NB4 (cell line): ENCODE measurements at places on chromosomes 1 and 21.
A peak's percentile ranks its signal among the peaks of the same experiment; 100 is the strongest.

DNA sequence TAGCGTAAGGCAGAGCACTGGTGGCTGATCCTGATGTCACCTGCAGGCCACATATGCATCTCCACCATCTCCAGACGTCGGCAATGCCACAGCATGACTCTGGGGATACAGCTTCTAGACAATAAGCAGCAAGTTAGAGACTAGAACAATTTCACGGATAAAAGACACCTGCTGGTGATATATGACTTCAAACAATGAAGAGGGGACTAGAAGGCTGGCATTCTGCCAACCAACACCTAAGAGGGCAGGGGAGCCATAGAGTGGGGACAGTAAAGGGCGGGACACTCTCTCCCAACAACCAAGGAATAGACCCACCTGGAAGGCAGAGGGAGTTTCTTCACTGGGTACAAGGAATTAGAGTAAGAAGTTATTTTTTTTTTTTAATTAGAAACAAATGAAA is 126.7 kb downstream of the SIM2 start:
- no peak for DNase-seq

DNA sequence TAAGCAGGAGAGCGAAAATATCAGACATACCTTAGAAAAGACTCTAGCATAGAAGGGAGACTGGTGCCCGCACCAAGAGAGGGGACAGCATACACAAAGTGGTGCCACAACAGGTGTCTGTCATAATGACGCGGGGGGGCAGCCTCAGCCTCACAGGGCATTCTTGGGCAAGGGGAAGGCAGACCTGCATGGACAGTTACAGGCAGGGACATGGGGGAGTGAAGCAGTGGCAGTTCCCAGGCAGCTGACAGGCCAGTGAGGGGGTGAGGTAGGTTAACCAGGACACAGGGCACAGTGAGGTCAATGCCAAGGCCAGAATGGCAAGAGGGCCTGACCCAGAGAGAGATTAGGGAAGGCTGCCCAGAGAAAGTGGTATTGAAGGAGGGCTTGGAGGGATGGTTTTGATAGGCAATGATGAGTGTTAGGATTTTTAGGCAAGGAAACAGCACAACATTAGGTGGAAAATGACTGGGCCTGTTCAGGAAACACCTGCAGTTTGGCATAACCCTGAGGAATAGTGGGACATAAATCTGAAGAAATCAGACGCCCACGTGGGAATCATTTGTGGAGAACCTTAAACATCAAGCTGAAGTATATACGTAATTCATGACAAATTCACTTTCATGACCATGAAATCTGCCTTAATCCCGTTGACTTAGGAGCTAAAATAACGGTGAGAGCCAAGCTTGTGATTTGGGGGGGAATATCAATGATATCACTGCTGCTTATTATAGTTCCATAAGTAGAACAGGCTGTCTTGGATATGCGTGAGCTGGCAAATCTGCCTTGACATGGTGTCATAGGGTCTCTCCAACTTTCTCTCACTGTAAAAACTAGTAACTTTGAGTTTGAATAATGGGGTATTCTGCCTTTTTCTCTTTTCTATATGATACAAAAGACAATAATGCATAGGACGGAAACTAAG is 8.9 kb downstream of the PTPN14 start:
- no peak for DNase-seq

DNA sequence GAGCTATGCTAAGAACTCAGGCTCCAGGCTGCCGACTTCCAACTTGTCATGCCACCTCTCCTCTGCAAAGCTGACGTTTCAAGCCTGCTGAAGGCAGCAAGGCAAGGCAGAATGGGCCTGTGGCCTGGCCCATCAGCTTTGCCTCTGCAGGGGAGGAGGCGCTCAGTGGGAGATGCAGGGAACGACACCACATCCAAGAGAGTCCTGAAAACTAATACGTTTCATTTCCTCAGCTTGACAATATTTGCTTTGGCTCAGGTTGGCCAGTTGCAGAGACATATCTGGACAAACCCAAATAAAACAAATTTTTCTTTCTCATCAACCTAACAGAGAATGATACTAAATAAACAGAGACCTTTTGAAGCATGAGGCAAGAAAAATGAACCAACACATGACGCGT is 35.3 kb downstream of the BEND5 start:
- no peak for DNase-seq

DNA sequence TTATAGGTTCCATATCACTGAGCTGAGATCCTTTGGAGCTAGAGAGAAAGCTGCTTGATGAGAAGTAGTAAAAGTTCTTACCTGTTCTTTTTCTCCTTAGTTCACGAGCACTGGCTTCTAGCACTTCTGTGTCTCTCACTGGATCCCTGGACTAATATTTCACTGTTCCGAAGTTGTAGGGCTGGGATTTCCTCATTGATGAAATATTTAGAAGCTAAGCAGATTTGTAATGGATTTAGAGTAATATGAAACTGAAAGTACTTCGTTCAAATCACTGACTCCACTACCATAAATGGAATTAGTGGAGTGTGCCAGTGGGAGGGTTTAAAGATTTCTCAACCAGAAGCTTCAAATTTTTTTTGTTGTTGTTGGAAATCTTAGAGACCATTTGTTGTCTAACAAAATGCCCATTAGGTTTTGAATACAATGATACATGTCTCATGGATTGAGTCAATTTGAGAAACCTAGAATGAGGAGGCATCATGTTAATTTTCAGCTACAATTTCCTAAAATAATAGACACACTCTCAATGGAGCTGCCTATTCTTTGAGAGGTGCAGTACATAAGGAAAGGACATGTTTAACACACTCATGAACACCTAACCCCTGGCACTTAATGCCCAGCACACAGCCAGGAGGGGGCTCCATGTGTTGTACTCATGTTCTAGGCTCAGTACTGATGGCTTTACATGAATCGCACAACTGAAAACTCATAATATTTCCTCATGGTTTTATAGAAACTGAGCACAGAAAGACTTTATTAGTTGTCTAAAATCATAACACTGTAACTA is at the start of gene GBP1:
GBP1 (minus strand) TSS at position 130 of the 790 bp plus-strand sequence. CDS start 1,974 bp downstream, outside the sequence.
- no peak for DNase-seq

DNA sequence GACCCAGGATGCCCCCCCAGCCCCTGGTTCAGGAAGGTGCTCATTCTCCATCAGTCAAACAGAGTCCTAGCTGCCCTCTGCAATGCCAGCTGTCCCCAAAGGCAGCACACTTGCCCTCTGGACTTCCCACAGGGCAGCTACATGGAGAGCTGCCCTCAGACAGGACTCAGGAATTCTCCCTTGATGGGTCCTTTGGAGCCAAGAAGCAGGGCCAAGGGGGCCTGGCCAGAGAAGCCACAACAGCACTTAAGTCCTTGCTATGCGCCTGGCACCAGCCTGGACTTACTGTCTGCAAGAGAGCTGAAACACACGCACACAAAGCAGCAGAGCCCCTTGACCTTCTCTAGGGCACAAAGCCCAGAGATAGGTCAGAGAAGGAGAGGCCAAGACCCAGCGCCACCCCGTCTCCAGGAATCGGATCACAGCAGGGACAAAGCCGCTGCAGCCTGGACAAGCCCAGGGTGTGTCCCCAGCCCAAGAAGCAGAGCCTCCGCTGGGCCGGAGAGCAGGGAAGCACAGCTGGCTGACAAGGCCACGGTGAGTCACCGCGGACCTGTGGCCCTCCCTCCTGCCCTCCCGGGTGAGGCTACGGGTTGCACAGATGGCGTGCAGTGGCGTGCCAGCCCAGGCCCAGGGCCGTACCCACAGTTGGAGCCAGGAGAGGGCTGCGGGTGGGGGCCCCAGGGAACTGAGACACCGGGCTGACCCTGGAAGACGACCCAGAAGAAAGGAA is 1.7 kb downstream of the WNT9A start:
- peak; percentile 59 for DNase-seq

DNA sequence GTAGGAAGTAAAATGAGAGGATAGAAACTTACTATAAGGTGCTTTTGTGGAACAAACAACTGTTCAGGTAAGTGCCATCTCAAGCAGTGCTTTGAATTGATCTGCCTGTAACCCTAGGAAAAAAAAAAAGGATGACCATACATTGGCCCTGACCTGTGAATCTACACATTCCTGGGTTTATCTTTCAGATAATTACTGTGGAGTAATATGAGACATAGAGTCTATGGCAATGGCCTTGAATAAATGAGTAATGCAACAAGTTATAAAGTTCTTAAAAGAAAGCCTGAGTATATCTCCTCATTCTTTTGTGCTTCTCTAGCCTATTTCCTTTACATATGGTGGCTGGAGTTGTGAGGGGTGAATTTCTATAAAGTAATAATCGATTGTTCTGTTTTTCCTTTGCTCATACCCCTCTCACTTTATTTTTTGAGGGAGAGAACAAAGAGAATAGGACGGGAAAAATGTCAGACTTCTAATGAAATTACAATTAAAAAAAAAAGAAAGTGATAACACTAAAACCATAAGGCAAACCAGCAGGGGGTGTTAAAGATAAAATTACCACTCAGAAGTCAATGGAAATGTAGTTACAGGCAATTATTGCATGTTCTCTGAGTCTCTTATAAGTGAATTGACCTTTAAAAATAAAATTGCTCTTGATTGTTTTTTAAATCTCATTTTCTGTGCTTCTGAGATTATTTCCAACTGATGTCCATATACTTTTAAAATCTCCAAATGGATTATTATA is 12.4 kb upstream of the ATP1A1 start:
- DNase-seq = no peak

- peak; percentile 91 for DNase-seq
Observed at GRCh38 chr1:226002667-226003501, 3.7 kb upstream of the SDE2 start.

DNA sequence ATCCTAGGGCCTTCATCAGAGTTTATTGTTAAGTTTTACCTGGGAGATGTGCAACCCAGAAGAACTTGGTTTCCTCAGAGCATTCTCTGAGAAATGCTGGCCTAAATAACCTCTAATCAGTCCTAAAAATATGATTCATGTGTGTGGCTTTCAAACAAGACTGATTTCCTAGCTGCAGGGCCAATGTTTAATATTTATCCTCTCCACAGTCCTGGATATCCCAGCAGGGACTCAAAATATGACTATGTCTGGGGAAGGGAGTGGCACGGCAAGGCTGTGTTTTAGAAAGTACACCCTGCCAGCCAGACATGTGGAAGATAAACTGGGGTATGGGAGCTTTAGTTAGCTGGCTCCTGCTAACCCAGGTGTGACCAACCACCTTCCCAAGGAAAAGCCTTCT is 26.3 kb downstream of the PLPP3 start:
- DNase-seq = no peak

DNA sequence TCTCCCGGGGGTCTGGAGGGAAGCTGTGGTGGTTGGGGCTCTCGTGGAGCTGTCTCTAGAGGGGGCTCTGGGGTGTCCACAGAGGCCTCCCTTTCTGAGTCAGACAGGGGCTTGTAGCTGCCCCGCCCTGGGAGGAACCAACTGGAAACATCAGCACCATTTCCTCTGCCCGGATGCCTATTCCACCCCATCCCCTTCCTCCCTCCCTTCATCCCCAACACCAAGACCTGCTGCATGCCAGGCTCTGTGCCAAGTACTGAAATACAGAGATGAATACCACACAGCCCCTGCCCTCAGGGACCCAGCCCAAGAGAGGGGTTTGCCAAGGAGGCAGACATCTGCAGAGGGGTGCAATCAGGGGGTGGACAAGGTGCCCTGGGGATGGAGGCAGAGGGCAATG is 125.6 kb upstream of the ADAR start:
- no peak for DNase-seq

DNA sequence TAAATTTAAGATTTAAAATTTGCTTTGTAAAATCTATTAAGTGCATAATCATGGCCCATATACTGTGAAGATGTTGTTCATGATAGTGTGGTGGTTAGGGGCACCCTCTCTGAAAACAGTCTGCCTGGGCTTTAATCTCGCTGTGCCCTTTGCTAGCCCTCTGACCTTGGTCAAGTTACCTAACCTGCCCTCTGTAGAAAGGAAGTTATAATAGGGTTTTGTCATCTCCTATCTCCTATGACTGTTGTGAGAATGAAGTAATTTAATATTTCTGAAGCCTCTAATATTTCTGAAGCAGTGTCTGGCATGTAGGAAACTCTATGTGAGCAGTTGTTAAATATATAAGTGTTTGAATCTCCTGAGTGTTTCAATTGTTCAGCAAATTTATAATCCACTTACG is 116.6 kb upstream of the IVNS1ABP start:
- DNase-seq = peak; percentile 9

DNA sequence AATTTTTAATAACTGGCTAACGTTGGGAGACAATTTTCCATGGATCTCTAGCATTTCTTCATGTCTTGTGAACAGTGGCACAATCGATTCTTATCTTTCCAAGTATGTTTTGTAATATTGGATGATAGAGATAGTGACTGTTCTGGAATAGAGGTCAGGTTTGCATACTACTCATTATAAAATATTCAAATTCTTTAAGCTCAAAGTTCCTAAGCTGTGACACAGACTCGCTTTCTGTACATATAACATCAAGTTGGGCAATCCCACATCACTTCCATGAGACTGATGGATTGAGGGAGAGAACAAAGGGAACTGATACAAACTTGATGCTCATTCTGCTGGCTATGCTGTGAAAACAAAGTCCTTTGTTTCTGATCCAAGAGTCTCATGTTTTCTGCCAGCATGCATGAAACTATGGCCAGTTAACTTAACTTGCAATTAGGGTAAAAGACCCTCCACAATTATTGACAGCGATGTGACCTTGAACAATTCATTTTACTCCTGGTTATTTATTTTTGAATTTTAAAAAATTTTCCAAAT is 392.4 kb downstream of the TTLL7 start:
- DNase-seq = no peak

DNA sequence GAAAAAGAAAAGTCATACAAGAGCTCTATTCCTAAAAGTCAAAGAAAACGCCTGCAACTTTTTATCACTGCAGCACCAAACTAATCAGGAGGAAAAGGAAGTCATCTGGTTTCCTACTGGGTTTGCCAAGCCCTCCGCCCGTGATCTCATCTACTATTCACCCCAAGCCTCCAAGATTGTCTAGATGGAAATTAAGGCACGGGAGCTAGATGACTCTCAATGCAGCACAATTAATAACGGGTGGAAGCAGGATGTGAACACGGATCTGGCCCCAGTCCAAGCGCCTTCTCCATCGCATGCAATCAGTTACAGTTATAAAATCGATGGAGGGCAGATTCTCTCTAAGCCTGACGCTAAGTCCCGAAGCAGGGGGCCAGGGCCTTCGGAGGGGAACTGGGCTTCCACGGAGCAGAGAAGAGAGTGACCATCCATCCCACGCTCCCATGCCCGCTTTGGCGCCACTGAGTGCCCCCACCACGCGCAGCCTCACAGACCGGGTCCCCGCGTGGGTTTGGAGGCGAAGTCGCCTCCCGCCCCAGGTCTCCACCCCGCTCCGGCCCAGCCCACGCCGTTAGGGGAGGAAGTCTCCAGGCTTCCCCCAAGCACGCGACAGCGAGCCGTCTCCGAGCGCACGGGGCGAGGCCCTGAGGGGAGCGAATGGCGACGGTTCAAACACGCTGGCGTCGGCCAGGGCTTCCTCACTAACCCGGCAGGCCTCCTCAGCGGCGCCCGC is 1.8 kb downstream of the HSF2BP start:
- DNase-seq = no peak

GRCh38 chr1:208526613-208527125 is 282.5 kb upstream of the PLXNA2 start:
- DNase-seq = no peak
